Ascending aorta (tissue), 2 donors: ENCODE measurements at places on chromosomes 5 and 9. TPM values are rescaled to one million over a fixed set of nuclear protein-coding genes. Genes with fewer than 3 reads are reported as not detected.

GCNT4 gene
- total RNA-seq = 0.43 TPM

PCDHB10 gene
- total RNA-seq = 0.21 TPM

ZNF658 gene
- not detected for total RNA-seq

CCL28 gene
- total RNA-seq = not detected
